ENCODE measurements at places on chromosomes 1 and 21.

DNA sequence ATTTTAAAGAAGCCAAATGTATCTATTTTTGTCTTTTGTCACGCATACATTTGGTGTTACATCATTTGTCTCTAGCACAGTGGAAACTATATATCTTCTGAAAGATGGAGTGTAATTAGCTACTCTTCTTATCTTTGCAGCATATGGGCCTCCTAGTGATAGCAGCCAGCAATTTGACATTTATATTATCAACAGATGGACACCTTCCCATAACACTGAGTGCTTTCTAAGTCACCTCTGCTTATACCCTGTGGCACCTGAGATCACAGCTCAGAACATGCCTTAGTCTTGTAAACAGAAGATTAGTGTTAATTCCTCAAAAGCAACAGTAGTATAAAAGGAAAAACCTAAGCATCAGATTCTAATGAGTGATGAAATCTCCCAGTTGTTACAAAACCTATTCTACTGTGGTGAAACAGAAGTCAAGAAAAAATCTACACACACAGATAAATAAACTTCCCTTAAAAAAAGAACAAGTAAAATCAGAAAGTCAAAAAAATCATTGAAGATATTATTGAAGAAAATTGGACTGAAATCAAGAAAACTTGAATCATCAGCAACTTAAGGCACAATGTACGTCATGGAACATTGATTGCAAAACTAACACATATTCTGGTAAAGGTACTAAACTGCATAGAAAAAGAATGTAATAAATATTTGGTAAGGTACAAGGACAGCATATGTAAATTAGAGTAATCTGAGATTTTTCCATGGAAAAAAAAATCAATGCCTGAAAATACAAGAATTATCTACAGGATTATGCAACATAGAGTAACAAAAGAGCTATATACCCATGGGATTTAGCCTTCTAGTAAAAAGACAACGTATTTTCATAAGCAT, 61.7 kb downstream of the KCNT2 start:
- no peak for DNase-seq

GRCh38 chr1:33032126-33032869, 4.4 kb downstream of the AK2 start:
- no peak for DNase-seq

- DNase-seq: no peak
These were observed 19.2 kb downstream of the NFIA start for GRCh38 chr1:61101536-61101935.

DNA sequence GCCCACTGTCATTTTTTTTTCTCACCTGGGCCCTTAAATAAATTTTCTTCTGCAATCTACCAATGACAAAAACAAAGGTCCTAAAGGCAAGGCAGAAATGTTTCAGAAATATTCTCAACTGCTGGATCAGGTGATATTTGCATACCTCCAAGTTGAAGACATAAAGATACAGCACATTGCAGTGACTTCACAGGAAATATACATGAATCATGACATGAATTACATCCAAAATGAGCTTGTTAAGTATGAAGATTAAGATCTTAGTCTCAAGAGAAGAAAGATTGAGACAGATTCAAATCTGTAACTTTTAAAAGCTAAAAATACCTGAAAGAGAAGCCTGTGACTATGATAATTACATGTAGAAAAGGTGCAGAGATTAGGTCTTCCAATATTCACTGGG, 207.8 kb downstream of the SIPA1L2 start:
- DNase-seq: no peak

GRCh38 chr1:109620401-109620791, 759 bp downstream of the AMPD2 start:
- peak; percentile 49 for DNase-seq

DNA sequence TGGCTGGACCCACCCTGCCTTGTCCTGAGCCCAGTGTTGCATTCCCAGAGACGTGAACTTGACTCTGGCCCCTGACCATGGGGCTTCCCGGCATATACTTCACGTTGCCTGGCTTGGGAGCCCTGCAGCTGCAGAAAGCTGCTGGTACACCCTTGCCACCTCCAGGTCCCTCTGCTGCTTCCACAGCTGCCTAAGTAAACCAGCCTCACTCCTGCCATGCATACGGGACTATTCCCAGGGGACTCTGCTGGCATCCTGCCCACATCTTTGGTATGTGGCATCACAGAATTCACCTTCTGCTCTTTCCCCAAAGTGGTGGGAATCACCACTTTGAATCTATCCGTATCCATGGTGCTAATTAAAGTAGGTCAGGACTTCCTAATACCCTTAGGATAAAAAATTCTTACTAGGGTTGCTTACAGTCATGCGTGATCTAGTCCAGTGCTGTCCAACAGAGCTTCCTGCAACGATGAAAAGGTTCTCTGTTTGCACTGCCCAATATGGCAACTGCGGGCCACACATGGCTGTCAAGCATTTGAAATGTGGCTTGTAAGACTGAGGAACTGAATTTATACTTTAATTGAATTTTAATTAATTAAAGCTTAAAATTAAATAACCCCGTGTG, 203.0 kb downstream of the GRIK3 start:
- no peak for DNase-seq

- DNase-seq: no peak
These were observed 69.0 kb downstream of the VWA5B1 start for GRCh38 chr1:20359451-20360330.

DNA sequence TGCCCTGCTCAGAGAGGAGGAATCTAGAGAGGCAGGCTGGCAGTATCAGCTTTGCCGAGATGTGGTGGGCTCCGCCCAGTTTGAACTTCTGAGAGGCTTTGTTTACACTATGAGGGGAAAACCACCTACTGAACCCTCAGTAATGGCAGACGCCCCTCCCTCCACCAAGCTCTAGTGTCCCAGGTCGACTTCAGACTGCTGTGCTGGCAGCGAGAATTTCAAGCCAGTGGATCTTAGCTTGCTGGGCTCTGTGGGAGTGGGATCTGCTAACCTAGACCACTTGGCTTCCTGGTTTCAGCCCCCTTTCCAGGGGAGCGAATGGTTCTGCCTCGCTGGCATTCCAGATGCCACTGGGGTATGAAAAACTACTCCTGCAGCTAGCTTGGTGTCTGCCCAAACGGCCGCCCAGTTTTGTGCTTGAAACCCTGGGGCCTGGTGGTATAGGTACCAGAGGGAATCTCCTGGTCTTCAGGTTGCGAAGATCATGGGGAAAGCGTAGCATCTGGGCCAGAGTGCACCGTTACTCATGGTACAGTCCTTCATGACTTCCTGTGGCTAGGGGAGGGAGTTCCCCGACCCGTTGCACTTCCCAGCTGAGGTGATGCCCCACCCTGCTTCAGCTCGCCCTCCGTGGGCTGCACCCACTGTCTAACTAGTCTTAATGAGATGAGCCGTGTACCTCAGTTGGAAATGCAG, 43.6 kb downstream of the C21orf91 start:
- no peak for DNase-seq

DNA sequence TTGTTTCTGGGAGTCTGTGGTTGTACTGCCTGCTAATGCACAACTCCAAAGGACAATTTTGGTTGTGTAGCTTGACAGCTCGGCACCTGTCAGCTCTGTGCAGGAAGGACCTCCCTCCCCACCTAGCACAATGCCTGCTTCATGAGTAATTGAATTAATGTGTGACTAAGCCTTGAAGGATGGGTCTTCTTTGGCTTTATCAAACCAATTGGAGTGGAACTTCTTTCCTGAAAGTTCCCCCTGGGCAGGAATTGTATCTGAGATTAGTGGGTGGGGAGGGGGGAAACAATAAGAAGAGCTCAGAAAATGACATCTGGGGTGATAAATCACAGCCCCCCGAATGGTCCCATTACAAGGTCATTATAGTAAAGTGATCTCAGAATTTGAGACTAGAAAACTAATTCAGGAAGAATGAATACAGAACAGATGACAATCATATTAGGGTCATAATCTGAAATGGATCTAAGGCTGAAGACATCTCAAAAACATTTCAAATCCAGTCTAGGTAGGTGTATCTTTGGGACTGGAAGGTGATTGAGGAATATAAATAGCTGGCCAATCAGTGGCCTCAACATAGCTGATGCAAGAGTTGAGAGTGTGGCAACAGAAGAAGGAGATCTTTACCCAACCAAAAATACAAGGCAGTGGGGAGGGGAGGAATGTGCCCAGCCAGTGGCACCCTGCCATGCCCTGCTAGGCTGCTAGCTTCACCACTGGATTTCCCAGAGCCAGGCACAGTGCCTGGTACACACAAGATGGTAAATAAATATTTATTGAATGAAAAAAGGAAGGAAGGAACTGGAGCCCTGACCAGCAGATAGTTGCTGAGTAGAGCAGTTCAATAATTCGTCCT, 10.1 kb upstream of the SESN2 start:
- DNase-seq: no peak

GRCh38 chr1:29700491-29700890, 464.2 kb downstream of the PTPRU start:
- no peak for DNase-seq

DNA sequence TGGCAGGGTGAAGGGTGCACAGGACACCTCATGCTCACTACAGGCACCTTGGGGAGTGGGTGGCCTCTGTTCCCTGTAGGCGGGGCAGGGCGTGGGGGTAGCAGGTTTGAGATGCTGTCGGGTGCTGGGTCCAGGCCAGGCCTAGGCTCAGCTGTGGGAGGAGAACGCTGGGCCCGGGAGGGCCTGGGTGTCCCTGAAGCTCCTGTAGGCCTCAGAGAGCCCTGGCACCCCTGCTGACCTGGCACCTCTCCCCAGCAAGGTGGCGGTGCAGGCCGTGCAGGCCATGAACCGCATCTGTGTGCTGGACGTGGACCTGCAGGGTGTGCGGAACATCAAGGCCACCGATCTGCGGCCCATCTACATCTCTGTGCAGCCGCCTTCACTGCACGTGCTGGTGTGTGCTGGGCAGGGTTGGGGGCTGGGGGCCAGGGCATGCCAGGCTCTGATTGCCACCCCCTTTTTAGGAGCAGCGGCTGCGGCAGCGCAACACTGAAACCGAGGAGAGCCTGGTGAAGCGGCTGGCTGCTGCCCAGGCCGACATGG, 2.5 kb upstream of the GJC2 start:
- DNase-seq: no peak

GRCh38 chr1:83017276-83017675, 981.7 kb downstream of the TTLL7 start:
- DNase-seq: no peak

GRCh38 chr1:173798078-173798477, 26.4 kb upstream of the DARS2 start:
- DNase-seq: no peak

GRCh38 chr1:39328095-39328494, 123.6 kb downstream of the MACF1 start:
- DNase-seq: no peak

- no peak for DNase-seq
These were observed 7.5 kb downstream of the SELENOF start for GRCh38 chr1:86906419-86906818.

DNA sequence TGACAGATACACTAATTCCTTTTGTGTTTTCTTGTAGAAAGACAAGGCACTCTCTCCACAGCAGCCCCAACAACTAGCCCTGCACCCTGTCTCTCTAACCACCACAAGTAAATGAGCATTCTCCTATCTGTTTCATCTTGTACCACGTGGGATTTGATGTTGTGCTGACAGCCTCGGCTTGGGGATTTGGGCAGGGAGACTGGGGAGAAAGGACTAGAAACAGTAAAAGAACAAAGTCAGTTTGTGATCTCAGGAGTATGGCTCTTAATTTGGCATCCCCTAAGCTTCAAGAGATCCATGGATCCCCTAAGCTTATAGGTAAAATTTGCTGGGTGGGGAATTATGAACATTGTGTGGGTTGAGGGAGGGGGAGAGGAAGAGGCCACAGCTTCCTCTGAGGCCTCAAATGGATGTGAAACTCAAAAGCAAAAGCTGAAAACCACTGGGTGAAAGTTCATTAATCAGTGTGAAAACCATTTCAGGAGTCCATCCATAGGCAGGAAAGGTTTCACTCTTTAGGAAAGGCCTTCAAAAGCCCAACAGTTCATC, 3.1 kb downstream of the C1orf162 start:
- DNase-seq: no peak

- DNase-seq: no peak
These were observed 6.3 kb downstream of the INTS11 start for GRCh38 chr1:1318131-1318652.

- peak; percentile 60 for DNase-seq
These were observed 61.1 kb downstream of the SDC3 start for GRCh38 chr1:30847358-30847972.

DNA sequence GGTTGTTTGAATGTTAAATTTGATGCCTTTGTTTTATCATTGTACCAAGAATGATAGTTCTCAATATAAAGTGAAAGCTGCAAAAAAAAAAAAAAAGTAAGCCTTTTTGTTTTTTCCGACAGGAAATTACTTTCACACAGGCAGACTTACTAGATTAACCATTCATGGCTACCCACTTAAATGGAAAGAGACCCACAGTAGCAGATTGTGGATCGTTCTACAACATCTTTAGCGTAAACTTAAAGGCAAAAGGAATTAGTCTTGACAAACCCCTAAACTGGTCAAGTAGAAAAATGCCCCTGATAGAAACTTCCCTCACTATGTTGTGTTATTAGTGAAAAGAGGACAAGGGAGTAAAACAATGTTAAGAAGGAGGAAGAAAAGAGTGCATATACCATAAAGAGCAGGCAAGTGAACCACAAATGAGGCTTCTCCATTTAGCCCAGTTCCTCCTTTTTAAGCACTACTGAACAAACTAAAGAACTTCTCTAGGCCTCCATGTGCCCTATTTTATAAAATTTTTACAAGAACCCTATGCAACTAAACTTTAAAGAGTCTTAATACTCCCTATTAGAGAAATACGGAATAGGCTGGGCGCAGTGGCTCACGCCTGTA, 1560.3 kb downstream of the MRPL39 start:
- DNase-seq: no peak

Data from nephron progenitor cell (in vitro differentiated cells).